ENCODE measurements at places on chromosomes 4 and X.

GRCh38 chr4:139977838-139978609, 176.0 kb downstream of the MAML3 start:
- no peak overlapping the region for H3K4me3 ChIP-seq
- H3K27ac ChIP-seq, result no peak overlapping the region
- no peaks in the 10 kb centered on the region for H3K27me3 ChIP-seq
- H3K4me1 ChIP-seq, result no peaks in the 10 kb centered on the region

- H3K27ac ChIP-seq, result no peak overlapping the region
- no peak overlapping the region for H3K4me3 ChIP-seq
- no peak for DNase-seq
Observed at GRCh38 chr4:96183611-96184010, 343.7 kb downstream of the PDHA2 start.

DNA sequence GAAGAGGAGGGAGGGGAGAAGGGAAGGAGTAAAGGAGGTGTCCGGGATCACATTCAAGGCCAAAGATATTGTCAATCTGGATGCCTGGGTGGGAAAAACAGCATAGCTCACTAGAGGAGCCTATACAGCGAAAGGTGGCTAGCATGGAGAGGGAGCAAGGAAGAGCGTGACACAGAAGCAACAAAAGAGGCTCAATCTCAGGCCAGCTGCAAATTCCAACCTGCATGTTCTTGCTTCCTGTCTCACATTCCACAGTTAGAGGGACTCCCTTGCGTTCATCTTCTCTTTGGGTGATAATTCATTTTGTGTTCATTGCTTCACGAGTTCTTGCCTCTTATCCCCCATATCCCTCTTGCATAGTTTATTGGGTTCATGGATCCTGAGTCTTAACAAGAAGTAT, 3.0 kb upstream of the CLNK start:
- H3K4me3 ChIP-seq, result no peak overlapping the region
- H3K36me3 ChIP-seq, result no peaks in the 10 kb centered on the region
- no peak overlapping the region for H3K27ac ChIP-seq
- no peak for DNase-seq
- H3K4me1 ChIP-seq, result no peaks in the 10 kb centered on the region
- H3K27me3 ChIP-seq, result no peaks in the 10 kb centered on the region

DNA sequence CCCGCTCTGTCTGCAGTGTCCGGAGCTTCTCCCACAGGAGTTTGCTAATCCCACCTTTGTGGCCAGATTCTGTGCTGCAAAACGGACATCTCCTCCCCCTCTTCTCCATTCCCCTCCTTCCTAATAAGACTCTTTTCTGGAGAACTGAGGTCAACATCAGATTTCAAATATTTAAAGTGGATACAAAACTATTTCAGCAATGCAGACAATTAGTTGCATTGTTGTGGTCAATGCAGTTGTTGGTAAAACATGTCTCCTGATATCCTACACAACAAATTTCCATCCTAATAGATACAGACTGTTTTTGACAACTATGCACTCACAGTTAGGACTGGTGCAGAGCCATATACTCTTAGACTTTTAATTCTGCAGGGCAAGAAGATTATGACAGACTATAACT, 5.1 kb upstream of the MCUB start:
- no peaks in the 10 kb centered on the region for H3K36me3 ChIP-seq
- DNase-seq, result no peak
- peaks cover 14% of the 10 kb centered on the region for H3K4me1 ChIP-seq
- no peak overlapping the region for H3K27ac ChIP-seq
- H3K27me3 ChIP-seq, result no peaks in the 10 kb centered on the region

GRCh38 chr4:55004831-55005230, 120.6 kb downstream of the KDR start:
- no peaks in the 10 kb centered on the region for H3K27me3 ChIP-seq
- H3K4me3 ChIP-seq, result no peak overlapping the region
- no peak overlapping the region for H3K27ac ChIP-seq
- no peak for DNase-seq
- H3K4me1 ChIP-seq, result no peaks in the 10 kb centered on the region
- no peaks in the 10 kb centered on the region for H3K36me3 ChIP-seq

DNA sequence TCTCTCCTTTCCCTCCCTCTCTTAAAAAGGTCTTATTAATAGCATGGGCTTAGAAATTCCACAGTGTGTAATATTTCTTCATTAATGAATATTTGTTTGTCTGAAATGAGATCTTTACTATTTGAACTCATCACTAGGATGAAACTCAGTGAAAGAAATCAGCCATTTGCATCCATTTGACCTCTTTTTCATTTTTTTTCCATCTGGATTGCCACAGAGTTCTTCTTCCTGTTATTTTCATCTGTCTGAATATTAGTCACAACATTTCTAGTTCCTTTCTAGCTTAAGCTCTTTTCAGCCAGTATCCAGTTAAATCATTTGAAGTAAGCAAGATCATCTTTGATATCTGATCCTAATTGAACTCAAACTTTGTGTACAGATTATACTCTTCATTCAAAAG, 69.2 kb upstream of the PLS3 start:
- DNase-seq, result no peak
- no peak overlapping the region for H3K4me3 ChIP-seq

GRCh38 chr4:76105652-76106051, 31.1 kb downstream of the ART3 start:
- no peaks in the 10 kb centered on the region for H3K4me1 ChIP-seq
- H3K4me3 ChIP-seq, result no peak overlapping the region
- no peaks in the 10 kb centered on the region for H3K36me3 ChIP-seq
- no peaks in the 10 kb centered on the region for H3K27me3 ChIP-seq

- H3K36me3 ChIP-seq, result no peaks in the 10 kb centered on the region
- no peak for DNase-seq
- no peaks in the 10 kb centered on the region for H3K4me1 ChIP-seq
- no peaks in the 10 kb centered on the region for H3K27me3 ChIP-seq
- H3K4me3 ChIP-seq, result no peak overlapping the region
- no peak overlapping the region for H3K27ac ChIP-seq
Observed at GRCh38 chr4:107792711-107793110, 32.0 kb upstream of the SGMS2 start.

DNA sequence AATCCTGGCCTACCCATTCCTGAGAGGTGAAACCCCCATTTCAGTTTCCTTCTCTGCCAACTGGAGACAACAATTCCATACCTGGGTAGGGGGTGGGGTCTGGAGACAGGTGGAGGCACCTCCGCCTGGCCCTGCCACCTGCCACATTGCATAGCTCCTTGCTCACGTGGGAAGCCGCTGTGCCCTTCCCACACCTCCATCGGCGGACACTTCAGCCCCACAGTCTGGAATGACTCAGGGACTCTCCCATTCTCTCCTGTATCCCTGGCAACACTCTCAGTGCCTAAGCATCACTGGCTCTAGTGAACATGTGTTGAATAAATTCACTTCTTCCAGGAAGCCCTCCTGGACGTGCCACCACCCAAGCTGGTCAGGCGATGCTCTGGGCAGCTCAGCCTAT, 21.7 kb downstream of the PPP2R2C start:
- no peaks in the 10 kb centered on the region for H3K4me1 ChIP-seq
- H3K4me3 ChIP-seq, result no peak overlapping the region
- H3K27me3 ChIP-seq, result no peaks in the 10 kb centered on the region
- no peaks in the 10 kb centered on the region for H3K36me3 ChIP-seq
- no peak for DNase-seq
- no peak overlapping the region for H3K27ac ChIP-seq

DNA sequence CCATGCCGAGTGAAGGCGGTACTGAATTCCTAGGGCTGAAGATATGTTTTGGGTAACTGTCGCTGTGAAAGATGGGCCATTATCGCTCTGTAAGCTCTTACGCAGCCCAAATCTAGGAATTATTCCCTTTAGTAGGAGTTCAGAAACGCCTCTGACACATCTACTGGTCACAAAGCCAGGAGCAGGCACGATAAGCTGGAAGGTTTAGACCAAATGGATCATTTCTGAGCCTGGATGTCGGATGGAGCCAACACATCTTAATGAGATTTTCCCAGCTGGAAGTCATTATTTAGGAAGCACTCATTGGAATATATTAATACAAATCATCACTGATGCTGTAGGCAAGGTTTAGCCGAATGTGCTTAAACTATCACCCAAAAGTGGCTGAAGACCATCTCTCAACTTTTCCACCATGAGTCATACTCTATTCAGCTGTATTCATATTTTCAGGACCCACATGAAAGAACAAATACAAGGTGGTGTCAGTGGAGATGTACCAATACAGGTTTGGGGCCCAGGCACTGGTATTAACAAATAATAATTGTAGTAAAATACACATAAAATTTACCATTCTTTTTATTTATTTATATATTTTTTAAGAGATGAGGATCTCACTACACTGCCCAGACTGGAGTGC, 34.2 kb upstream of the ATRX start:
- no peaks in the 10 kb centered on the region for H3K27me3 ChIP-seq
- H3K36me3 ChIP-seq, result no peaks in the 10 kb centered on the region
- H3K27ac ChIP-seq, result no peak overlapping the region
- no peak overlapping the region for H3K4me3 ChIP-seq
- no peaks in the 10 kb centered on the region for H3K4me1 ChIP-seq

- no peaks in the 10 kb centered on the region for H3K4me1 ChIP-seq
- H3K27me3 ChIP-seq, result no peaks in the 10 kb centered on the region
- no peak for DNase-seq
Observed at GRCh38 chr4:68765876-68766275, 49.9 kb upstream of the UGT2B10 start.

DNA sequence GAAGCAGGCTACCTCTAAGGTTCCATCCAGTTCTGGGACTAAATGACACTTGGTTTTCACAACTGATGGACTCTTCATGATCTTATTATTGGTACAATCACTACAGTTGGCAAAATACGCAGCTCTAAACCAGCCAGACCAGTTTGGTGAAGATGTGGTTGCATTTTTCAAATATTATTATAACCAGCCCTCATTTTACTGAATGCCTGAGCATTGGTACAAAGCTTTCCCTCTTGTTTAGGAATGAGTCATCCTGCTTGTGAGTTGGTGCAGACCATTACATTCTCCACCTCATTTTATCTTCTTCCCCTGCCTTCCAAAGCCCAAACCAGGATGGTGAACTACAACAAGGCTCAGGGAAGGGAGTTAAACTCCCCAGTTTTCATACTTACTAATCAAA, 223.1 kb downstream of the KDR start:
- no peak for DNase-seq
- no peaks in the 10 kb centered on the region for H3K27me3 ChIP-seq
- H3K4me1 ChIP-seq, result no peaks in the 10 kb centered on the region
- H3K36me3 ChIP-seq, result no peaks in the 10 kb centered on the region

DNA sequence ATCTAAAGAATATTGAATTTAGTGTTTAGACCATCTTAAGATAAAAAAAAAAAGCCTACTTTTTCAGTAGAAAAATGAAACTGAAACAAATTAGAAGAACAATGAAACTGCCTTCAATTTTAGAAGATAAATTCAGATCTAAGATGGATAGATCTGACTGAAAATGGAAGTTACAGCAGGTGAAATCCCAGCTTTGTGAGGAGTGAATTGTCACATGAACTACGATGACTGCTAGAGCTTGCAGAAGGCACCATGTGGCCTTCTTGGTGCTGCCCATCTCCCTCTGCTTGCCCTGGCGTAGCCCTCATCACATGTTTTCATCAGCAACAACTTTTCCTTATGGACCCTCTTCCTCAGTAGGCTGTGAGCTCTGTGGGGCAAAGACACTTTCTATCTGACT, 51.4 kb upstream of the EMCN start:
- H3K4me1 ChIP-seq, result no peaks in the 10 kb centered on the region
- no peaks in the 10 kb centered on the region for H3K27me3 ChIP-seq
- DNase-seq, result no peak
- H3K4me3 ChIP-seq, result no peak overlapping the region

DNA sequence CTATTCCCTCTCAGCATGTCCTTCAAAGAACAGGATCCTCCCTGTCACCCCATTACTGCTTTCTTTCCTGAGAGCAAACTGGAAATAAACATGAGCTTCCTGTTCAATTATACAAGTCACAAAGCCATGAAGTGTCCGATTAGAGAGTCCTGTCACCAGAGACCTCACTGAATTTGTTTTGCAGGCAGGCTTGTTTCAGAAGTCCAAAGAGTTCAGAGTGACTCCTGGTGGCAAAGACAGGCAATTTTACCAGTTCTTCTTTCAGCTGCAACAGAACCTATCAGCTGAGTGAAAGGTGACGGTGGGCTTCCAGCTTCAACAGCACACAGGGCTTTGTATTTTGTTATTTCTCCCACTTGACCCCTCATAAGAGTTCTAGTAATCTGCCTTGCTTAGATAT, 6.4 kb downstream of the ELK1 start:
- no peak overlapping the region for H3K4me3 ChIP-seq
- H3K27ac ChIP-seq, result no peak overlapping the region
- peaks cover 22% of the 10 kb centered on the region for H3K4me1 ChIP-seq
- DNase-seq, result no peak

DNA sequence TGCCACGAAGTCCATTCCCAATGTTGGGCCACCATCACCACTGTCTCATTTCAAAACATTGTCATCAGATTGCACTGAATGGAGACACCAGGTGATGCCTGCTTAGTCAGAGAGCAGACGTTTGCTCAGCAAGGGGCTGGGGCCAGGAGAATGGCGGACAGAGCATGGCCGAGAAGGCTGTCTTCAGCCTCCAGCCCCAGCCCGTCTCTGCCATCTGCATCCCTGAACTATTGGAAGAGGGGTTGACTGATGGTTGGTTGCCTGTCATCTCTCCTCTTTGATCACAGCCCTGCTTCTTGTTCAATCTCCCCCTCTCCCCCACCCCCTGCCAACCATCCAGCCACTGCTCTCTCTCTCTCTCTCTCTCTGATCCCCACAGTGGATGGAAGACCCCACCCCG, 140.9 kb downstream of the SHOX start:
- no peak for DNase-seq
- H3K27ac ChIP-seq, result no peak overlapping the region
- H3K4me3 ChIP-seq, result no peak overlapping the region
- H3K4me1 ChIP-seq, result no peaks in the 10 kb centered on the region
- no peaks in the 10 kb centered on the region for H3K36me3 ChIP-seq

- no peak overlapping the region for H3K27ac ChIP-seq
- H3K4me1 ChIP-seq, result no peaks in the 10 kb centered on the region
- H3K27me3 ChIP-seq, result no peaks in the 10 kb centered on the region
- DNase-seq, result no peak
- no peaks in the 10 kb centered on the region for H3K36me3 ChIP-seq
Observed at GRCh38 chr4:69957209-69957608, 8.3 kb downstream of the CSN2 start.

- DNase-seq, result no peak
- H3K4me3 ChIP-seq, result no peak overlapping the region
- H3K27ac ChIP-seq, result no peak overlapping the region
- no peaks in the 10 kb centered on the region for H3K36me3 ChIP-seq
Observed at GRCh38 chr4:111812114-111812513, 333.1 kb upstream of the FAM241A start.

- DNase-seq, result no peak
- no peak overlapping the region for H3K4me3 ChIP-seq
- H3K36me3 ChIP-seq, result no peaks in the 10 kb centered on the region
- H3K27ac ChIP-seq, result no peak overlapping the region
- no peaks in the 10 kb centered on the region for H3K4me1 ChIP-seq
- no peaks in the 10 kb centered on the region for H3K27me3 ChIP-seq
Observed at GRCh38 chrX:29662759-29663503, 552.4 kb upstream of the MAGEB2 start.
